Ecto neural progenitor cell (in vitro differentiated cells): ENCODE measurements at places on chromosomes 3 and 15.

GRCh38 chr15:63056829-63057228 is 14.3 kb downstream of the TPM1 start:
- no peak for DNase-seq

- peak; percentile 54 for DNase-seq
Observed at GRCh38 chr3:65953301-65953812, 85.4 kb downstream of the MAGI1 start.

GRCh38 chr3:13047296-13048165 is 25.7 kb downstream of the IQSEC1 start:
- no peak for DNase-seq

DNA sequence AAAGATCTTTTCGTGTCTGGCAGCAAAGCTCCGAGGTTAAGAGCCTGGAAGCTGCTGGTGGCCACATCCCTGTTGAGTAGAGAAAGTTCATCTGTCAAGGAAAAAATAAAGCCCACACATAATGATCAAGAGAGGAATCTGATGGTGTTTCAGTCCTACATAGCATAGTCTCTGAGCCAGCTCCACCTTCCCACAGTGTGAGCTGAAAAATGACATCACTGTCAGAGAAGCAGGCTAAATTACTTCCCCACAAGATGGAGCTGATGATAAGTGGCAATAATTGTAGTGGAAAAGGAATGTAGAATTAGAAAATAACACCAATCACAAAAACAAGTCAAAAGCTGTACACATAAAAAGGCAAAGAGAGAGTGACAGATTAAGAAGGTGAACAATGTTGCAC is 84.5 kb downstream of the AQP9 start:
- no peak for DNase-seq

DNA sequence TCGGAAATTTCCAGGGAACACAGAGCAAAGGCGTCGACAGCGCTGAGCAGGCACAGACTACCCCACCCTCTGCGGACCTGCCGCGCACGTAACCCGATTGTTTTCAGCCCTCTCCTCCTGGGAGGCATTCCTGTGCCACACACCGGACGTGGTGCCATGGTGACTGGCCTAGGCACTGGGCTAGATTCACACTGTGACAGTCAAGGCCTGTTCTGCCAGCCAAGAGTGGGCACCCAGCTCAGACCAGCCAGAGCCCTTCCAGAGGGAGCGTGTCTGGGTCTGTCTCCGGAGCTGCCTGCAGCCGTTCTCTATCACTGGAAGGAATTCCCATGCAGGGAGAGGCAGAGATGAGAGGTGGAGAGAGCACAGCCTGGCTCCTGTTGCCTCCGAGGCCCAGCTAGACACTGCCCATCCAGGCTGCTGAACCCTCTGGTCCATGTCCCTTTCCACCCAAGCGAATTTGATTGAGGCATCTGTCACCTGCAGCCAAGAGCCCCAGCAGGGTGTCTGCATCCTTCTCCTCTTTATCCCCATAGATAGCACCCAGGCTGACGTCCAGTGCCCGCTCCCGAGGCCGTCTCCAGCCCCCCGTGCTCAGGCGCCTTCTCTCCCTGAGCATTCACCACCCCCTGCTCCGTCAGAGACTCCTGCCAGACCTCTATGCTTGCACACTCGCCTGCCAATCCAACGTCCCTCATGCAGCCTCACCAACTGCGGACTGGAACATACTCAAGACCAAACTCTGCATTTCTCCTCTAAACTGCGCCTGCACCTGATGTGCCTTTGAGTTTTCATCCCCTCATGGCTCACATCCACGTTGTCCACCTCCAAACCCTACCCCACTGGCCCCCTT is 267.5 kb downstream of the OCA2 start:
- DNase-seq = no peak

GRCh38 chr3:170809007-170809974 is 60.7 kb downstream of the RPL22L1 start:
- DNase-seq = no peak

DNA sequence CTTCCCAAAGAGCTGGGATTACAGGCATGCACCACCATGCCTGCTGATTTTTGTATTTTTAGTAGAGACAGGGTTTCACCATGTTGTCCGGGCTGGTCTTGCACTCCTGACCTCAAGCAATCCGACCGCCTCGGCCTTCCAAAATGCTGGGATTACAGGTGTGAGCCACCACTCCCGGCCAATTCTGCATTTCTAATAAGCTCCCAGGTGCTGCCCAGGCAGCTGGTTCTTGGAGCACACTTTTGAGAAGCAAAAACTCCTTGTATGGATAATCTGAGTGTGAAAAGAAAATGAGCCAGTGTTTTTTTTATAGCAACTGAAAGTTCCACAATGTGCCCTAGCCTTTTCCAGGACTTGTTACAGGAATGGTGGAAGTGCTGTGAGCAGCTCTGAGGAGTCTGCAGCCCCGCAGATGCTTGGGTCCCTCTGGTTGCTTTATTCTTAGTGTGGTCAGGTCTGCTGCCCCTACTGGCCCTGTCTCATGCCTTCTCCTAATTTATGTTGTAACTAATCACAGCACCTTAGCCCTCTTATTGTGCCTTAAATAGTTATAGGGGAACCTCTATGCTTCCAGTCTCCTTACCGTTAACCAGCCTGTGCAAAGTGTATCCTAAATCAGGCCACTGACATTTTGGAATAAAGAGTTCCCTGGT is 13.5 kb upstream of the KCNAB1 start:
- DNase-seq = no peak

- no peak for DNase-seq
Observed at GRCh38 chr3:132817646-132818177, 95.5 kb upstream of the NPHP3 start.

- no peak for DNase-seq
Observed at GRCh38 chr3:18481946-18482548, 56.9 kb upstream of the SATB1 start.

- no peak for DNase-seq
Observed at GRCh38 chr3:197297002-197297401, 1.4 kb downstream of the DLG1 start.

GRCh38 chr3:154684021-154684420 is 254.0 kb upstream of the GPR149 start:
- DNase-seq = no peak

- DNase-seq = no peak
Observed at GRCh38 chr3:169090559-169090958, 573.0 kb downstream of the MECOM start.

DNA sequence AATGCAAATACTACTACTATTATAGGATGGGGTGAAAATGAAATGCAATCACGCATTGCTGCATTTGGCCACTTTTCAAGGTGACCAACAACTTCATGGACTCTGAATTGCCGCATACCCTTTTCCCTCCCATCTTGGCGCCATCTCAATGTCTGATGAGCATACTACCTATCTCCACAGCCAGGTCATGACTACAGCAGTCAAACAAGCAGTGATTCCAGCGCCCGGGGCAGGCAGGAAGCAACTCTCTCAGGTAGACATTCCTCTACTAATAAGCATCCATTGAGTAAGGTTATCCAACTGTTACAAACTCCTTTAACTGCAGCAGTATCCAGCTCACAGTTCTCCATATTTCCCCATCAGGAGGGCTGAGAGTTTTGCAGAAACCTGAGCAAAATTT is 155.4 kb downstream of the ADAMTS17 start:
- DNase-seq = no peak

DNA sequence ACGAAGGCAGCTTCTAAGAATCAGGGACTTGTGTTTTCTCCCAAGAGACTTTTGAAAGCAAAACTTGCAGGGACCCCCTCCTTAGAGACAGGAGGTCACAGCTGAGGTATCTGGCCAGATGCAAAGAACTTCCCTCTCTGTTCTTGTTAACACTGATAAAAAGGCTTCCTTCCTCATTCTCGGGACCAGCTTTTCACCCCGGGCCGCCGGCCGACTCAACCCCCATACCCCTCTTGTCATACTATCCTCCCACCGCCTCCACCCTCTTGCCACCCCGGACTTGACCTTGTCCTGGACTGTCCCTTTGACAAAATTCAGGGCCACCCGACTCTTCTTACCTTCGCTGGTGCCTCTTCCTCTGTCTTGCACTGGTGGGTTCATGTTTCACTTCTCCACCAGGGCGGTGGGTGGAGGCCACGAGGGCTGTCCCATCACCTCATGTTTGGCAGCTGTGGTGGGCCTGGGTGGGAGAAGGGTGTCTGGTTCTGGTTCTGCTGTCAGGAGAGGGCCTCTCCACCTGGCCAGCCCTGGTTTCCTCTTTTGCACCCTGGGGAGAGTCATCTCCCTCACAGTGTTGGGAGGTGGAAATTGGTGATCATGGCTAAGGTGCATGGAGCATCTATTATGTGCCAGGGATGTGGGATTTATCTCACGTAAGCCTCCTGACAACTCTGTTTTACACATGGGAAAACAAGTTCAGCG is 32.5 kb downstream of the BHLHE40 start:
- no peak for DNase-seq

GRCh38 chr3:158671821-158672214 is 630 bp downstream of the LXN start:
- no peak for DNase-seq

DNA sequence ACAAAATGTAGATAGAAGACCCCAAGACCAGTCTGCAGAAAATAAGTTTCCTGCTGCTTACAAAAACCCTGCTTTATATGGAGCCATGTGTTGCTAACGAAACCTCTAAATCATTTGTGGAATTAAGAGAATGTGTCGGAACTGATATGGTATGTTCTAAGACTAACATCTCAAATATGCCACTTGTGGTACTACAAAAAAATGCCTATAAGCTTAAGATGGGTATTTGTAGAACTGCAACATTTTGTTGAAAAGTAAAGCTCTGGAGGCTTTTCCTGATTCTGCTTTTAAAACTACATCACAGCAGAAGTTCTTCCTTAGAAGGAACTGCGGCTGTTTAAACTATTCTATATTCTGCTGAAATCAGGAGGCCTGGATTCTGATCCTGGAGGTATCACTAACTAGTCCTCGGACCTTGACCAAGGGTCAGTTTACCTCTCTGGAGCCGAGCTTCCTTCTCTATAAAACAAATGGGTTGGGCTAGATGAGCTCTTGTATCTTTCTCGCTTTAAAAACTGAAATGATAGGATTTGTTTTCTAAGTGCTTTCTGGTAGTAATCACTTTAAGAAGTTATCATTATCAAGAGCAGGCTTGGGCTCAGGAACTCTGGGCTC is 74.9 kb downstream of the RAD18 start:
- no peak for DNase-seq

- DNase-seq = no peak
Observed at GRCh38 chr3:23915537-23916108, 1.2 kb downstream of the NKIRAS1 start.

DNA sequence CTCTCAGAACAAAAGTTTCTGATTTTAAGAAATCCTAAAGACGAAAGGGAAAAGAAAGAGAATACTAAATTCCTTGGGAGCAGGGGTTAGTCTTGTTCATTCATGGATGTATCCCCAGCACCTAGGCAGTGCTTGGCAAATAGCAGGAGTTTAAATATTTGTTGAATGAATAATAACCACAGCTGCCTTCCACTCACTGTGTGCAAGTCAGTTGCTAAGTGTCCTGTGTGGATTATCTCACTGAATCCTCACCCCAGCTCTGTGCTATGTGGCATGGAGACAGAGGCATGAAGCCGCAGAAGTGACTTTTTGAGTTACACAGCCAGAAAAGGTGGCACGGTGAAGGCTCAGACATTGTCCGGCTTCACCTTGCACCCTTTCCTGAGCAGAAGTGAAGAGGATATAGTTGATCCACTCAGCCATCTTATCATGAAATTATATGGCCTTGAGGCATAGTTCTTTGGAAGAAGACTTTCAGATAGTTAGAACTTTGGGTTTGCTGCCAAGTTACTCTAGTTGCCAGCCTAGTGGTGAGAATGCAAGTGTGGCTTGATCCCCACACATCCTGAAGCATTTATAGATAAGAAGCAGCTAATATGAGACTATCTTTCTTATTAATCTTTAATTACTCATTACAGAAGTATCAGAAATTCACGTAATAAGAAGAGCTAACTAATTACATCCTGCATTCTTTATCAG is 355.5 kb downstream of the LRTM1 start:
- no peak for DNase-seq

DNA sequence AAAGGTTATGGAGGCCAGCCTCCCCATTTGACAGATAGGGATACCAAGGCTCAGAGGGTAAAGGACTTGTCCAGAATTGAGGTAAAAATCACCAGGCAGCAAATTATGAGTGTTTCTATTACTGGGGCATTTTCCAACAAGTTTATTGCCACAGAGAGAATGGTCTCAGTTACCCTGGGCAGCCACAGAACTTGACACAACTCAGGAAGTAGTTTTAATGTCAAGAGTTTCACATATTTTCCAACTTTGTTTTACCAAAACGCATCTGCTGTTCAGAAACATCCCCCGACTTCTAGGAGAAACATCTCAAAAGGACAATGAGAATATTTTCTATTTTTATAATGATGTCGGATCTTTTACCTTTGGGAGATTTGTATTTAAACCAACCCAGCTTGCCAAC is 107.5 kb upstream of the MRPS22 start:
- DNase-seq = no peak

- DNase-seq = no peak
Observed at GRCh38 chr15:27844018-27844666, 255.0 kb downstream of the OCA2 start.

DNA sequence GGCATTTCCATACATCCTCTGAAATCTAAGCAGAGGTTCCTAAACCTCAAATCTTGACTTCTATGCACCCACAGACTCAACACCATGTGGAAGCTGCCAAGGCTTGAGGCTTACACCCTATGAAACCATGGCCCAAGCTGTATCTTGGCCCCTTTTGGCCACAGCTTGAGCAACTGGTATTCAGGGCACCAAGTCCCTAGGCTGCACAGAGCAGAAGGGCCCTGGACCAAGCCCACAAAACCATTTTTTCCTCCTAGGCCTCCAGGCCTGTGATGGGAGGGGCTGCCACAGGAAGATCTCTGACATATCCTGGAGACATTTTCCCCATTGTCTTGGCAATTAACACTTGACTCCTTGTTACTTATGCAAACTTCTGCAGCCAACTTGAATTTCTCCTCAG is 54.4 kb upstream of the IL12A start:
- DNase-seq = no peak

GRCh38 chr3:12541625-12542024 is 3.7 kb downstream of the MKRN2OS start:
- DNase-seq = no peak

DNA sequence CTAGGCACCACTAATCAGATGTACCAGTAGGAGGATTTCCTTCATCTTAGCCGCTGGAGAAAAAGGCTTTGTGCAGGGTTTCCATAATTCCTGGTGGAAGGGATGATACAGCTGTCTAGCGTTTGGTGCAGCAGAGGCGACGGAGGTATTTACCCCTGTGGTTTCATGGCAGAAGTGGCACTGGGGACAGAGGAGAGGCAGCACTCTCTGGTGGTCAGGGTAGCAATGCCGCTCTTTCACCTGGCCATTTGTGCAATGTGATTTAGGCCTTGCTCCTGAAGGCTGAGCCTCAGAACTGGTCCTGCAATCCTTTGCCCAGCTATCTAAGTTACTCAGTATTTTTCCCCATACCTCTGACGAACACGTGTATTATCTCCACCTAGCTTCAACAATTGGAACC is 47.1 kb upstream of the BNIP2 start:
- no peak for DNase-seq

GRCh38 chr3:122941228-122942206 is 86.0 kb downstream of the SEMA5B start:
- DNase-seq = no peak

- no peak for DNase-seq
Observed at GRCh38 chr3:13016083-13016720, 57.0 kb downstream of the IQSEC1 start.
